NCI-H1930 (cell line): ENCODE measurements at places on chromosomes 5 and 9.

DNA sequence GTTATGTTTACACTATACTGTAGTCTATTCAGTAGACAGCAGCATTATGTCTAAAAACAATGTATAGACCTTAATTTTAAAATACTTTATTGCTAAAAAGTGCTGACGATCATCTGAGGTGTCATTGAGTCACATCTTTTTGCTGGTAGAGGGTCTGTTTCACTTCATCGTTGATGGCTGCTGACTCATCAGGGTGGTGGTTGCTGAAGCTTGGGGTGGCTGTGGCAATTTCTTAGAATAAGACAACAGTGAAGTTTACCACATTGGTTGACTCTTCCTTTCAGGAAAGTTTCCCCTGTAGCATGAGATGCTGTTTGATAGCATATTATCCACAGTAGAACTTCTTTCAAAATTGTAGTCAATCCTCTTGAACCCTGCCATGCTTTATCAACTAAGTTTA, 150.3 kb downstream of the FBXL7 start:
- no peak for DNase-seq

GRCh38 chr5:171999877-172000276, 6.6 kb downstream of the FBXW11 start:
- no peak for DNase-seq

- DNase-seq, result no peak
Observed at GRCh38 chr5:105034401-105034763, 1471.8 kb upstream of the NUDT12 start.

GRCh38 chr5:147359581-147359980, 124.8 kb downstream of the STK32A start:
- no peak for DNase-seq

GRCh38 chr9:22332202-22332601, 114.4 kb upstream of the DMRTA1 start:
- DNase-seq, result no peak

GRCh38 chr5:135450336-135450735, 1.8 kb downstream of the TIFAB start:
- DNase-seq, result no peak

GRCh38 chr5:93636837-93637236, 53.8 kb downstream of the NR2F1 start:
- DNase-seq, result no peak

GRCh38 chr9:109072133-109072692, 47.5 kb downstream of the TMEM245 start:
- DNase-seq, result no peak

- DNase-seq, result no peak
Observed at GRCh38 chr5:81409896-81410295, 16.0 kb upstream of the ACOT12 start.

GRCh38 chr5:62299600-62299999, 6.4 kb upstream of the KIF2A start:
- DNase-seq, result no peak

DNA sequence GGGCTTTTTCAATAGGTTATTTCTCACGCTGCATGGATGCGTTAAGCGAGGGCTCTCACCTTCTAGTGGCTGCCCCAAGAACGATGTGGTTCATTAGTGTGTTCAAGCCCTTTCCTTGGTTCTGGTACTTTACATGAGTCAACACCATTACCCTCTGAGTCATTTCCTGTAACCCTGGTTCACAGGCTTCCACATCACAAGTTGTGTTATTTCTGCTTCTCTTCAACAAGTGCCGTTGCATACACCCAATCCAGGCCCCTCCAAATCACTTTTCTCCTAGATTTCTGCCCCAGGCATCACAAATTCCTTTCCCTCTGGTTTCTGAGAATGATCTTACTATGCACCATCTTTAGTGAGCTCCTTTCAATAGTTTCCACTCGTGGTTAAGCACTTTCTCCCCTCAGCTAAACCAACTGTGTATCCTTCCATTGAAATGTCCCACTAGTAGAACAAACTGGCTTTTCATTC, 69.5 kb upstream of the RAD23B start:
- DNase-seq, result no peak

GRCh38 chr5:177458912-177459350, 12.3 kb downstream of the PRR7 start:
- DNase-seq, result no peak

- DNase-seq, result no peak
Observed at GRCh38 chr5:86986837-86987236, 280.8 kb upstream of the RASA1 start.

GRCh38 chr5:154756868-154757813, 2.0 kb downstream of the LARP1 start:
- DNase-seq, result peak; percentile 1

DNA sequence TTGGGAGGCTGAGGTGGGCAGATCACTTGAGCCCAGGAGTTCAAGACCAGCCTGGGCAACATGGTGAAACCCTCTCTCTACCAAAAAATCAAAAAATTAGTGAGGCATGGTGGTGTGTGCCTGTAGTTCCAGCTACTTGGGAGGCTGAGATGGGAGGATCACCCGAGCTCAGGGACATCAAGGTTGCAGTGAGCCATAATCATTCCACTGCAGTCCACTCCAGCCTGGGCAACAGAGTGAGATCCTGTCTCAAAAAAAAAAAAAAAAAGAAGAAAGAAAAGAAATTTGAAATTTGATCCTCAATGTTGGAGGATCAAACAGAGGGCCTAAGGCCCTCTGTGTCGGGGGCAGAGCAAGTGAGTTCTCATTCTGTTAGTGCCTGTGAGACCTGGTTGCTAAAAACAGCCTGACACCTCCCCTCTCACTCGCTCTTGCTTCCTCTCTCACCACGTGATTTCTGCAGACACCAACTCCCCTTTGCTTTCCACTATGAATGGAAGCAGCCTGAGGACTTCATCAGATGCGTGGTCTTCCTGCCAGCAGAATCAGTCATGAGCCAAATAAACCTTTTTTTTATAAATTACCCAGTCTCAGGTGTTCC, 8.4 kb upstream of the GOLPH3 start:
- no peak for DNase-seq

- no peak for DNase-seq
Observed at GRCh38 chr5:14644623-14645237, 19.8 kb upstream of the OTULIN start.

DNA sequence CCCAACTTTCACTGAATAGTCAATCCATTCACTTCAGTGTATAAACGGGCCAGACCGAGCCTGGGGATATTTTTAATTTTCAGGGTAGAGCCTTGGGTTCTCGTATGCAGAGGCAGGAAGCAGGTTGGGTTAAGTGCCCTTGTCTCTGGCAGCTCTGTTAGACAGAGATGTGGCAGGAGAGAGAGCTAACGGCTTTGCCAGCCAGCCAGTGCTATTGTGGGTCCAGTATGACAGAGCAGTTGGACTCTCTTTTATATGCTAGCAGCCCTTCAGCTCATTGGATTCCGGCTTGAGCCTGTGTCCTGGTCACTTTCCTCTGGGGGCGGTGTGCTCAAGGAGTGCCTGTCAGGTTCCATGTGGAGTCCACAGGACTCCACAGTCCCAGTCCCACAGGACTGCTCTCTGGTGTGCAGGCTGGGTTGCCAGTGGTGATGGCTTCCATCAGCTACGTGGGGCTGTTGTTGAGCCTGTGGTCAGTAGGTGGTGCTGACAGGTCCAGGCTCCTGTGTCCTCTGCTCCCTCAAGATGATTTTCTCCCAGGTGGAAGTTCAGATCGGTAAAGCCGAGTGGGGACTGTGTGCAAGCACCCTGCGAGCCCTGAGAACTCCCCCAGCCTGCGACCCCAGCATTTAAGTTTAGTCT, 14.3 kb downstream of the CLTA start:
- no peak for DNase-seq

DNA sequence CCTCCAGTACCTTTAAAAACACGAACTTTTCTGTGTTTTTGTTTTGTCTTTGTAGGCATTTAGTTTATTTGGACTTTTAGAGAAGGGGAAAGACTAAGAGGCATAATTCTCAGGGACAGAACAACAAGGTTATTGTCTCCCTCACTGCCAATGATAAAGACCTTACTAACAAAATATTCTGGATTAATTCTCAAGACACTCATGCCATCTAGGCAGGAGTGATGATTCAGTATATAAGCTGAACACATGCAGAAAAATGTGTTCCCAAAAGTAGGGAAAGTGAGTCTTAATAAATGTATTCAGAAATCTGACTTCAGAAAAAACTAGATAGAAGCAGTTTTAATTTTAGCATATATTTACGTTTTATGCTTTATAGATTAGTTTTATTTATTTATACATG, 17.4 kb upstream of the ASPN start:
- DNase-seq, result no peak

DNA sequence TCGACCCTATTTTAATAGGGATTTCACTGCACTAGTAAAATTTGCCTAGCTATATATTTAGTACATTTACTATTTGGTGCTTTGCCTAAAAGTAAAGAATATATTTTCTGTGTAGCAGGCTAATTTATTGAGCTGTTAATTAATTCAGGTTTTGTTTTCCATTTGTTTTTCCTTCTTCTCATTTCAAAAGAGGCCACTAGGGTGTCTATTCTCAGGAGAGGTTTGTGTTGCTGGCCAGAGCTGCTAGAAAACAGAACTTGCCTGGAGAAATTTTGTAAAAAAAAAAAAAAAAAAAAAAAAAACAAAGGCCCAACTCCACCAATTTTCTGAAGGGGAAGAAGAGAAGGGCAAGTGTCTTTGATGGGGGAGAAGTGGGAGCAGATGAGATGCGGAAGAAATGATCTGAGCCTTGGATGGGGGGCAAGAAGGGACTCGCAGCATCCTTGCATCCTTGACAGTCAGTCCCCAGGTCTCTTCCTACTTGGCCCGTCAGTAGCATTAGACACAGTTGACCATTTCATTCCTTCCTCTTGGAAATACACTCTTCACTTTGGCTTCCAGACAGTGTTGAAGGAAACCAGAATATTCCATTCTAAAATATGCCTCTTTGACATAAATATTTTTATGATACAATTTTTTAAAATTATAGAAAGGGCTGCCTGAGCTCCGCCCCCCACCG, 318.5 kb downstream of the TRPM3 start:
- no peak for DNase-seq

GRCh38 chr5:74141053-74141452, 499.5 kb downstream of the ENC1 start:
- DNase-seq, result no peak

GRCh38 chr5:7010591-7010990, 297.4 kb downstream of the TENT4A start:
- no peak for DNase-seq

GRCh38 chr9:123715258-123715657, 214.7 kb downstream of the DENND1A start:
- no peak for DNase-seq

GRCh38 chr5:109354761-109355160, 55.0 kb downstream of the PJA2 start:
- DNase-seq, result no peak

DNA sequence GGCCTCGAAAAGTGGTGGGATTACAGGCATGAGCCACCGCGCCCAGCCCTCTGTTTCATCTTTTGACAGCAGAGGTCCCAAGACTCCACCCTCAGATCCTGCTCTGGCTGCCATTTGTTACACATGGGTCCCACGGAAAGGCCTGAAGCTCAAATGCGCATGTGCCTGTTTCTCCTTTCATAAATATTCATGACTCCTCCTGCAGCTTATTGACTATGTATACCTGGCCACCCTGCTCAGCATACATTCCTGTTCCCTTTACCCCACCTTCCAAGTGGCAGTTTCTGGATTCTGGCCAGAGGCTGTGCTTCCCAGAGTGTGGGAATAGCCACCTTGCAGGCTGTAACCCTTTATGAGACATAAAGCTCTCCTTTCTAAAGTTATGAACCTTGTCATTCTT, 46.5 kb downstream of the AUH start:
- no peak for DNase-seq

DNA sequence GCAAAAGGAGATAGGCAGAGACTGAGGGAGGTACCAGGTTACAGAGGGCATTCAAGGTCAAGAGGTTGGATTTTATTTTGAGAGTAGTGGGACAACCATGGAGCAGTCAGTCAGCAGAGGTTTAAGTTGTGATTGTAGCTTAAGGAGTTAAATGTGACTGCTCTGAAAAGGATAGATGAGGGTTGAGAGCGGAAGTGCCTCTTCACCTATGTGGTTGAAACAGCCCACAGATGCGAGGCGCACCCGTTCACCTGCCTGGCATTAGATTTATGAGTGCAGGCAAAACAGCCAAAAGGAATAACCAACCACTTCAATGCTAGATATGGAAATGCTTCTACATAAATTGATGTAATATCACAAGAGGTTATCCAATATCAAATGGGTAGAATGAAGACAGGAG, 8.4 kb downstream of the ZNF474 start:
- DNase-seq, result no peak

- DNase-seq, result no peak
Observed at GRCh38 chr5:125660231-125660895, 762.8 kb upstream of the GRAMD2B start.

DNA sequence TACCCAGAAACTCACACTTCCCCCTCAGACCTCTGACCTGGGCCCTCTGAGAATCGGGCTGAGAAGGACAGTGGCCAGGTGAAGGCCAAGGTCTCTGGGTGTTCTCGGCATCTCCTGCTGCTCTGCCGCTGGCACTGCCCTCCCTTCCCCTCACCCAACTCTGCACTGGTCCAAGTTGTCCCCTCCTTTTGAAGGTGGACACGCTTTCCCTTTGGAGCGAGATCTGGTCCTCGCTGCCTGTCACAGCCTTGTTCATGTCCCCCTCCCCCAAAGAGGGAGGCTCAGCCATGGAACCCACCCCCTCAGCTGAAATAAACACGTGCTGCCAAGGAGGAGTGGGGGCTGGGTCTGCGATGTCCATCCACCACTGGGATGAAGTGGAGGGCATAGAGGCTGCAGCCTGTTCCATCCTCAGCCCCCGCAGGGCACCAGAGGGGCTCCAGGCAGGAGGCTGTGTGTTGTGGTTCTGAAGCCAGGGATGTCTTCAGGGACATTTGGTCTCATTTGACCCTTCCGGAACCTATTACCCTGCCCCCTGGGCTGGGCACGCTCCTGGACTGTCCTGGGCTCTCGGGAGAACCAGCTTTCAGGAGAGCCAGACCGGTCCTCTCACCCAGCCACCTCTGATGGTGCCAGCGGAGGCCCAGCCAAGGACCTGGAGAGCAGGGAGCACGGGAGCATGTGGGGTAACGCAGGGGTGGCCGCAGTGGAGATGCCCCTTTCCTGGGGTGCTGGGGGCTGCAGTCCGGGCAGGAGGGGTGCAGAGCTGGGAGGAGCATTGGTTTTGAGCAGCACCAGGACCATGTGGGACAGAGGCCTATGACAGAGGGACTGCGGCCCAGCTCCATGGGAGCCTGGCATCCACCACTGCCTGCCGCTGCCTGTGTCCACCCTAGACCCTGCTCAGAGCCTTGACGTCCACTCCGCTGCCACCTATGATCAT, 4.7 kb upstream of the LCN2 start:
- DNase-seq, result no peak

DNA sequence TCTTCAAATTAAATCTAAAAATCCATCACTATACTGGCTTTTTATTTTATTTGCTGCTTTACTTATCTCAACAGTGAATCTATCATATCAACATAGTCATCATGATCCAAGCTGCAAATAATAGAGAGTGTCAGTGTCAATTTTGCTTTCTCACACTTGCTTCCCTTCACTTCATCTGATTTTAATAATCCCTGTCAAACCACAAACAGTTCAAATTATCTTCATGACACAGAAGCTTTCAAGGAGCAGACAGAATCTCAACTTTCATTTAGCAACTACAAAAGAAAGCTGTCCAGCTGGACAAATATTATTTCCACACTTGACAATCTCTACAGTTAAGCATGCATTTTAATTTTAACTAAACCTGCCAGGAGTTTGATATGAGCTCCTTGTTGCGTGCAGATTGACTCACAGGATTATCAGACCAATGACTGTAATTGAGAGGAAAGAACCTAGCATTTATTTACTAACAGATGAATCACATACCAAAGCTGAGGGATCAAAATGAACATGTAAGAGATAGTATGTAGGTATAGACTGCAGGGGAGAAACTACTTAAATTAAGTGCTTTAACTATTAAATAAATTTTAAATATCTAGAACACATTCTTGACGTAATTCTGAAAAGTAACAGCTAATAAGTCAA, 56.0 kb downstream of the KIAA0825 start:
- DNase-seq, result peak; percentile 1
